Inflammatory macrophage treated with lipopolysaccharide for 4 hours (primary cell): ENCODE measurements at places on chromosomes 16 and 17.

DNA sequence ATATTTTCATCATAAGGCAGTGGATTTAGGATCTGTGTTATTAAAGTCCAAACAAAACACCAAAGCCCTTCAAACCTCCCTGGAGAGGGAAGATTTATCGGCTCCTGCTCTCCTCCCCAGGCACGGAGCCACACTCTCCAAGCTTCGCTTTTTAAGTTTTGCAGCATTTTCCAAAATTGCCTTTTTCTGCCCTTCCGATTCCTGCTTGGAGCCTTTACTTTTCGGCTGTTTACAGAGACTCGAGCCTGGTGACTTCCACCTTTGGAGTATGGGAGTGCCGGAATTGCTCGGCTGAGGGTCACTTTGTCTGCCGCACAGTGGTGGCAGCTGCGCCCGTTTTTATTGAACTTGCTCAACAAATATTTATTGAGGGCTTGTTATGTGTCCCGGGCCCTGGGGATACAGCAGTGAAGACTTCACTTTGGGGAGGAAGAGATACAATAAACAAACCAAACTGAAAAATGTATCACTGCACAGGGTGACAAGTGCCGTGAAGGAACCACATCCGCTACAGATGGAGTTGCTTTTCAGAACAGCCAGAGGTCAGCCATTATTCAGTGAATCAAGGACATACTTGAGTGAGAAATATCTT is 185.5 kb downstream of the NTN1 start:
- no peak for DNase-seq

GRCh38 chr16:65867276-65867960 is 499.1 kb upstream of the CDH5 start:
- no peak for DNase-seq

DNA sequence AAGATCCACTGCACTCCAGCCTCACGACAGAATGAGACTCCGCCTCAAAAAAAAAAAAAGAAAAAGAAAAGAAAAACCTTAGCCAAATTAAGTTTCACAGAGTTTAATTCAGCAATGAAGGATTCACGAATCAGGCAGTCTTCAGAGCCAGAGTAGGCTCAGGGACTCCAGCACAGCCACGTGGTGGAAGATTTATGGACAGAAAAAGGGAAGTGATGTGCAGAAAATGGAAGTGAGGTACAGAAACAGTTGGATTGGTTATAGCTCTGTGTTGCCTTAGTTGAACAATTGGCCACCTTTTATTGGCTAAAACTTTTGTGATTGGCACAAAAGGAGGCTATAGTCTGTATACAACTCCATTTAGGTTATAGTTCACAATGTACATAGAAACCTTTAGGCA is 256.6 kb downstream of the HS3ST3B1 start:
- DNase-seq: peak; percentile 36

GRCh38 chr16:79697562-79698112 is 97.1 kb upstream of the MAF start:
- DNase-seq: no peak

DNA sequence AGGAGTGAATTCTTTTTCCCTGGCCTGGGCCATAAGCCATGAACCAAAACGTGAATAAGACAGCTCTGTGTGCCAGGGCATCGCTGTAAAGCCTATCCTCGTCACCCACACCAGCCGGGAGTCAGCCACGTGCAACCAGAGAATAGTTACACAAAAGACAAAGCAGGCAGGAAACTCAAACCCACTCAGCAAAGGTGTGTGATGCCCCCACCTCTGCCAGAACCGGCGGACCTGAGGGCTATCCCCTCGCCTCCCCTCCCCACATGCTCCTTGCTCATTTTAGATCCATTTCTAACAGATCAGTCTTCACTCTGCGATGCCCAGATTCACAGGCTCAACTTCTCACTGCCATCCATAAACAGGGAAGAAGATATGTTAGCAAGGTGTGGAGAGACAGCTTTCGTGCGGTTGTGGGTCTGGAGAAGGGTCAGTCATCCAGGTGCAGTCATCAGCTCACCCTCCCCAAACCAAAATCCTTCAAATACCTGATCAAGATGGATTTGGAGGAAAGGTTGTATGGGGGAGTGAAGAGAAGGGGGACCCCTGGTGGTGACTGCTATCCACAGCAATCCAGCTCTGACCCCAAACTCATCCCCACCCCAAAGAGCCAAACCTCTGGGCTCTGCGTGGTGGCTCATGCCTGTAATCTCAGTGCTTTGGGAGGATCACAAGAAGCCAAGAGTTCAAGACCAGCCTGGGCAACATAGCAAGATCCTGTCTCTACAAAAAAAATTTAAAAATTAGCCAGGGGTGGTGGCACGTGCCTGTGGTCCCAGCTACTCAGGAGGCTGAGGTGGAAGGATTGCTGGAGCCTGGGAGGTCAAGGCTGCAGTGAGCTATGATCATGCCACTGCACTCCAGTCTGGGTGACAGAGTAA is 219.2 kb downstream of the C16orf78 start:
- DNase-seq: peak; percentile 4

DNA sequence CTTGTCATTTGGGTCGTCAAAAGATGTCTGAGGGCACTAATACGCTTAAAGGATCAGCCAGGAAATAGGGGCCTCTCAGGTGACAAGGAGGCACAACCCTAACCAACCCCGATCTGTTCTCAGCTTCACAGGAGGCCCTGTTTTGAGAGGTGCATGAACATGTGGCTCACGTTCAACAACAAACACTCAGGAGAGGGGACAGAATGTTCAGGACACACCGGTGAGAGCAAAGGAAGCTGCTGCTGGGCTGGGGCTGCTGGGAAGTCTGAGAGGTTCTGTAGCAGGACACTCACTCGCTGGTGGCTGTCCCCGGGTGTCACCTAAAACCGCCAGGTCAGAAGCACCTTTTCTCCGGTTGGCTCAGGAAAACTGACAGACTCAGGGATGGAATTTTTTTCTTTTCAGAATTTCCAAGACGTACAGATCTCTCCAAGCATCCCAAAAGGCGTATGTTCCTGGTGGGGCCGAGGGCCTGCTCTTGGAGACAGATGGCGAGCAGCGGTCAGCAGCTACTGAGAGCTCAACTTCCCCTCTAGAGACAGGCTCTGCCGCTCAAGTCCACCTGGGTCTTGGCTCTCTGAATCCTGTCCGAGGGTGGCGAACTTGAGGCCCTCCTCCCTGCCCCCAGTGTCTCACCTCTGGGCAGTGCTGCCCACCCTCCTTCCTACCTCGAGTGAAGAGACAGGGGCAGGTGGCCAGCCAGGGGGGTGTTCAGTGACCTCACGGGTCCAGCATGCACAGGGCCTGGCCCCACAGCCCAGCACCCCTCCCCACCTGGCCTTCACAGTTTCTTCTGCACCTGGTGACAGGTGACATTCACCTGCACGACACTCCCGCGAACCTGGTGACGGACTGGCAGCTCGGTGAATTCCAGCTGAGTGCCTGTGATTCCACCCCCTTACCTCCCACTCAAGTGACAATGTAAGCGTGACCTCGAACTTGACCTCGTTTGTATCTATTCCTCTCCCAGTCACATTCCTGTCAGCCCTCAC is 22.9 kb downstream of the CLUH start:
- DNase-seq: no peak

GRCh38 chr17:75525806-75526554 is 483 bp downstream of the LLGL2 start:
- no peak for DNase-seq

GRCh38 chr16:2929693-2930092 is 18.0 kb downstream of the FLYWCH1 start:
- DNase-seq: no peak

DNA sequence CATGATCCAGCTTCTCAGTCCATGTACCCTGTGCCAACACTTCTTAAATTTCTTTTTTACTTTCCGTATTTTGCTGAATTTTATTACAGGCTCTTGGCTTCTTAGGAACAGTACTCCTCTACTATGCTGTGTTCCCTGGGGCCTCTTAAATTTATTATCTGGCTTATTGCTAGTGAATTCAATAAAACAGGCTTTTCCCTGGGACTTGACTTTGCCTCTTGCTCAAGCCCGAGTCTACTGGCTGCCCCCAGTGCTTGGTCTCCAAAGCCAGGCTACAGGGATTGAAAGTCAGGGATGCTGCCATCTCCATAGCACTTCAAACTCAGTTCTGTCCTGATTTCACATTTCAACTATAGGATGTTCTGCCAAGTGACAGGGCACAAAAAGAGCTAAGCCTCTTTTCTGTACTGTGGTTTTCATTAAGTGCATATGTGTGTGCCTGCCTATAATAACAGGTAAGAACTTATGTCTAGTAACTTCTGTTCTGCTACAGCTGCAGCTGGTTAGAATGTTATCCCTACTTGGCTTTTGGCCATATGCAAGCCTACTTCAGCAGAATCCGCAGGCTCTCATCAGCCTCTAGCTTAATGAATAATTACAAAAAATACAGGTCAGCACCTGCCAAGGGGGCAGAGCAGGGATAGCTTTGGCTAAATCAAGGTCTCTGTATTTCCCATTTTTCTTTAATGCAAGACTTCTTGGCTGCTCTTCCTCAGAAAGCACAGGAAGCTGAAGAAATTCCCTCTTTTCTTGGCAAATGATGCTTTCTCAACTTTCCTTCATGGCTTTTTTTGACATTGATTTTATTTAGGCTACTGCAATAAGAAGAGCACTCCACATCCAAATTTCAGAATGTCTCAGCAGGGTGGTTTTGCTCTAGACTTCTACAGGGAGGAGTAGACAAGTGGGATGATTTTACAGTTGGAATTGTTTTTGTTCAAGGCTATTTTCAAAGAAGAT is 8.2 kb downstream of the FAM20A start:
- no peak for DNase-seq

GRCh38 chr17:74744714-74745547 is 3.5 kb upstream of the NHERF1 start:
- DNase-seq: peak; percentile 68

DNA sequence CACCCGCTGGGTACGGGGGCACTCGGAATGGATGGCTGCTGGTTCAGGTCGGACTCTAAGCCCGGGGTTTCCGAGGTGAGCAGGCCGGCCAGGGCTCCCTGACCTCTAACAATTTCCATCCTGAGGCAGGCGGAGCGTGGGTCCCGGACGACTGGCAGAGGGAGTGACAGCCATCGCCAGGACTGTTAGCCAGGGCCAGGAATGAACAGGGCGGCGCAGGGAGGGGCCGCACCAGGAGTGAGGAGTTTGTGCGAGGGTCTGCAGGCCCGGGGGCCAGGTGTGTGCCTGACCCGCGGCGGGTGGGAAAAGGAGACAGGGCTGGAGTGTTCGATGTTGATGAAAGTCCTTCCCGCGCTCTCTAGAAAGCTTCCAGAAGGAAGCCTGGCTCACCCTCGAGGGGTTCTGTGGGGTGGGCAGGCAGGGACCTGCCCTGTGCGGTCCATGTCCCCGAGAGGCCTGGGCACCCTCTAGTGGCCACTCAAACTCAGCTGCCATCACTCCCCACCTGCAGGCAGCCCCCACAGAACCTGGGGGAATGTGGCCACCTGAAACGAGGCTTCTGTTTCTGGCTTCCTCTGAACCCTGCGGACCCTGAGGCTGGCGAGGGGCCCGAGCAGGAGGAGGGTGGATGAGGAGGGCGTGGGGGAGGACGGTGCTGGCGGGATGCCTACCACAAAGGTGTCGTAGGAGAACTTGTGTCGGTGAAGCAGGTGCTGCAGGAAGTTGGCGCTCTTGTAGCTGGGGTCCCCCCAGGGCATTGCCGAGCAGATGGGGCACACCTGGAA is 8.2 kb downstream of the RNF166 start:
- no peak for DNase-seq

DNA sequence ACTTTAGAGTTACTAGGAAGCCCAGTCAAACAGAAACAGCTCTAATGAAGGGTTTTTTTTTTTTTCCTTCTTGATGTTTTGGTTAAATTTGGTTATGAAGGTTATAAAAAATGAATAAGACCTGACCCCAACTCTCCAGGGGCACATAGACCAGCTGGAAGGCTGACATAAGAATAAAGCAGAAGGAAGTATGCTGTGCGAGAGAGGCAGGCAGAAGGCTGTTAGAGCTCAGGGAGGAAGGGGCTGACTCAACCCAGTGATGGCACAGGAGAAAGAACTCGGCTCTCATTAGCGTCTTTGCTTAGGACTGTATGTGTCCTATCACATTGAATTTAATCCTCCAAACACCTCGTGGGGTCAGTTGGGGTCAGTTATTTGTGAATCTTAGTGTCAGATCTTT is 474.6 kb downstream of the PMP22 start:
- DNase-seq: peak; percentile 24

- no peak for DNase-seq
These were observed 27.9 kb downstream of the MBTPS1 start for GRCh38 chr16:84088695-84089395.

GRCh38 chr16:48047720-48048119 is 108.1 kb downstream of the ABCC12 start:
- DNase-seq: no peak

- DNase-seq: no peak
These were observed 15.4 kb downstream of the PDZD9 start for GRCh38 chr16:21985524-21985923.

DNA sequence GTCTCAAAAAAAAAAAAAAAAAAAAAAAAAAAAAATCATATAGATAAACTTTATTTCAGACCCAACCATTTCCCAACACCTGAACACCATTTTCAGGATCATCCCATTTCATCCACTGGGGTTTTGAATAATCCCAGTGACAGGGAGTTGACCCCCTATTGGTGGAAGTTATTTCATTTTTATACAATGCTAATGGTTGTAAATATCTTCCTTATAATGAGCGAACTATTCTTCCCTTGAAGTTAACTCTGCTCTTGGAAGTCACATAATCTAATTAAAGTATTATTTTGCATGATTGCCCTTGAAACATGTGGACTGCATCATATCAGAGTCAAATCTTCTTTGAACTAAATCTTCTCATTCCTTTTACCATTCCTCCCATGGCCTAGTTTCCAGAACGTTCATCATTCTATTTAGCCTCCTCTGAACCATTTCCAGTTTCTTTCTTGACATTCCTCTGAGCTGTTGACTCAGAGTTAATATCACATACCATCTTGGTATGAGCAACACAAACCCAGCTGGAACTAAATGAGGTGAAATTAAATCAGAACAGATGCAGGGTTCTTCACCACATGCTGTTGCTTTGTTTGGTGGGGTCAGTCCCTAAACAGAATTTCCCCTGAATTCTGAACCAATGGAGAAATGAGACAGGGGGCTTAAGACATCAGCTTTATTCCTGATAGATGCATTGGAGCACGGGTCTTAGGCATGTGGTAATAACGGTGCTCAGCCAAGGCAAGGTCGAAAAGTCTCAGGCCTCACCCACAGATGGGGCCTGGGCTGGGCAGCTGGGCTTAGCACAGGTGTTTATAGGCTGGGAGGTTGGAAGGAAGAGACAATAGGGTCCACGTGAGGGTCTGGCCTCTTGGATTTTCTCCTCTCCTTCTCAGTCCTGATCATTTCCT is 8.9 kb downstream of the HSD17B2 start:
- no peak for DNase-seq

GRCh38 chr17:65855245-65855644 is 293.8 kb upstream of the AXIN2 start:
- DNase-seq: no peak
